SK-MEL-5 (cell line): ENCODE measurements at places on chromosomes 1 and 21. TPM values are rescaled to one million over a fixed set of nuclear protein-coding genes. Genes with fewer than 3 reads are reported as not detected.
A peak's percentile ranks its signal among the peaks of the same experiment; 100 is the strongest.

GRCh38 chr1:228899421-228899956 is 164.2 kb downstream of the RHOU start:
- no peak for DNase-seq

DNA sequence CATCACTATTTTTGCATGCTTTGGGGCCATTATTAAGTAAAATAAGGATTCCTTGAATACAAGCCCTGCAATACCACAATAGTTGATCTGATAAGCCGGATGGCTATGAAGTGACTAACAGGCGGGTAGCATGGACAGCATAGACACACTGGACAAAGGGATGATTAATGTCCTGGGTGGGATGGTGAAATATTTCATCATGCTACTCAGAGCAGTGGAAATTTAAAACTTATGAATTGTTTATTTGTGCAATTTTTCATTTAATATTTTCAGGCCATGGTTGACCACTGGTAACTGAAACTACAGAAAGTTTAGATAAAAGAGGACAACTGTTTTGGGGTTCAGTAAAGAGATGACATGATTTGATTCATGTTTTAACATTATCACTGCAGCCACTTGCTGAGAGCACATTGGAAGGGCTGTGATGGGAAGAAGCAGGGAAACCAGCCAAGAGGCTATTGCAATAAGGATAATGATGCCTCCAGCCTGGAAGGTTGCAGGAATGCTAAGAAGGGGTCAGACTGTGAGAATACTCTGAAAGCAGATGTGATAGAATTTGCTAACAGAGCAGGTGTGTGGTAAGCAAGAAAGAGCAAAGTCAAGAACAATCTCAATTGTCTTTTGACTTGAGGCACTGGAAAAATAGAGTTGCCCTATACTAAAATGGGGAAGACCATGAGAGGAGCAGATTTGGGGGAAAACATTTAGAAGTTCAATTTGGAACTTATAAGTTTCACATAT is 62.5 kb upstream of the TNFSF4 start:
- peak; percentile 48 for DNase-seq

DNA sequence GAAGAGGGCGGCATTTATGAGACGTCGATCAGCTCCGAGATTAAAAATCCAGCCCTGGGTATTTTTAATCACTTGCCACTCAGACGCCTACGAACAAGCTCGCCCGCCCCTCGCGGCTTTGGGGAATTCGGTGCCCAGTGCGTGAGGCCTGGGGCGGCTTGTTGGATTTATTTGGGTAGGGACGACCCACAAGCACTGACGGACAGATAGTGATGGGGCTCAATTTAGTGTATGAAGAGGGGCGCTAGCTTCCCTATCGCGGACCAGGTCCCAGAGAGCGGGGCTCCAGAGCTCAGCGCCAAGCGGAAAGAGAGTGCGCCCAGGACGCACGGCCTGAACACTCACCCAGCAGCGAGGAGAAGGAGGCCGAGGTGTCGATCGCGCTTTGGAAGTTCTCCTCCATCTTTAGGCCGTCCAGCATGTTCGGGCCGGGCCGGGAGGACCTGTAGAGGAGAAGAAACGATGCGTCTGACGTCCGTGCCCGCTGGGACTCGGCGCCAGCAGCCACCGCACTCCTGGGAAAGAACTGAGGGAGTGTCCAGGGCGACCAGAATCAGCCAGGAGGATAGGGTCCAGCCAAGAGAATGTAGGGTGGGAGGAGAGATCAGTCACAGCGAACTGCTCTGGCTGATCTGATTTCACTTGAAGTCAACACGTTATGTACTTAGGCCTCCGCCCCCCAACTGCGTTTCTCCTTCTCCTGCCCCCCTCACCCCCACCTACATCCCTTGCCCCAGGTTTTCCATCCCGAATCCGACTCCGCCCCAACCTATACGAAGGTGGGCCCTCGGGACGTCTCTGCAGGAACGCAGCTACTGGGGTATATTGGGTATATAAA is 1.2 kb downstream of the LMX1A start:
- DNase-seq, result no peak

The S100A2 gene
- total RNA-seq, result 0.24 and 2.2 TPM in 2 replicates

- DNase-seq, result peak; percentile 94
Measured at GRCh38 chr1:209769171-209769904, 13.5 kb downstream of the TRAF3IP3 start.

The NUP210L gene
- total RNA-seq, result not detected in 2 replicates

The SPRR2A gene
- total RNA-seq, result not detected in 2 replicates

DNA sequence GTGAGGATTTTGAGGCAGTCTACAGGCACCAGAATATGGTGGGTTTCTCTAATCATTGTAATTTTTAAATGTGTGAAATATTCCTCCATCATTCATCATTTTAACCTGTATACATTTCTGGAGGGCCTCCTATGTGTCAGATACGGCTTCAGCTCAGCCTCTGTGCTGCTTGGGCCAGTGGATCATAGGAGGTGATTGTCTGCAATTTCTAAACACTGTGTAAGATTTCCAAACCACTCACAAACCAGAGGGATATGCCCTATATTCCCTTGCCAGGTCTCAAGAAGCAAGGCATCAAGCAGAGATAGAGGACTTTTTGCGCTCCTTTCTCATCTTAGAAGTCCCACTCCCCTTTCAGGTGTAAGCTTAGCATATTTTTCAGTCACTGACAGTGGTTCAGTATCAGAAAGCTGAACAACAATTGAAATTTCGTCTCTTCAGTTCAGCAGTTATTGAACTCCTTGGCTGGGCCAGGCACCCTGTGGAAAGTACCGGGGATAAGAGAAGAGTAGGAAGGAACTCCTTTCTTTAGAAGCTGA is 190.9 kb downstream of the NFIA start:
- DNase-seq, result no peak

- no peak for DNase-seq
Measured at GRCh38 chr1:32767641-32768040, 49.5 kb downstream of the YARS1 start.

The C8A gene
- total RNA-seq, result not detected in 2 replicates

GRCh38 chr1:173433751-173434326 is 43.3 kb upstream of the PRDX6 start:
- no peak for DNase-seq

- peak; percentile 75 for DNase-seq
Measured at GRCh38 chr1:201448990-201449389, 20.0 kb downstream of the PHLDA3 start.

DNA sequence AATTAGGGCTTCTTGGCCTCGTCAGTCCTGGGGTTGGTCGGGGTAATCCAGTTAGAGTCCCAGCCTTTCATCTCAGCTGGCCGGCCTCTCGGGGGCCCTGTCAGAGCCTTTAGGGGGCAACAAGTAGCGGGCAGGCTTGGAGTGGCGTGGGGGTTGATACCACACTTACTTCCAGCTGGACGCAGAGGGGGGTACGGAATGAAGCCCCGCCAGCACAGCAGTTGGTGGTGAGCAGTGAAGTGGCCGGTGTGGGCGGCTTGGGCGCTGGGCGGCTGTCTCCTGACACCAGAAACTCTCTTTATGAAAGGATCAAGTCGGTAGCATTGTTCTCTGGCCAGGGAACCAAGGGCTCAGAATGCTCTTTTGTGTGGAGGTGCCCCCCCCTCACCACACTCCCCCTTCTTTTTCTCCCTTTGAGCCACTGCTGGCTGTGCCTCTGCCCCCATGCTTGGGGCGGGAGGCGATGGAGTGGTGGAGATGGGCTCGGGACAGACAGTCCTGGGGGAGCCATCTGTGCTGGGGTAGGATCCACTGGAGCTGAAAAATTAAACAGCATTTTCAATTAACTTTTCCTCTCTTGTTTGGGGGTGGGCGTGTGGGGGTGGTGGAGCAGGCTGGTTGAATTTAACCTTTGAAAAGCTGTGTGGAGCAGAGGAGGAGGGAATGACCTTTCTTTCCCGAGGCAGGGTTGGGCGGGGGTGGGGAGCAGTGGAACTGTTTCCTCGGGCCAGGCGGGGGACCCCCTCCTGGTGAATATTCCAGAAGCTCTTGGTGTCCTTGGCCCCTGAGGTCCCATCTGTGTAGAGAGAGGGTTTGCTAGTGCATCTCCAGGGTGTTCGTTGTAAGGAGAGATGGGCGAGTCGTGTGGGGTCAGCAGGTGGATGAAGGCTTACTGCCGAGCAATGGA is 102.7 kb downstream of the RNF220 start:
- DNase-seq, result no peak

DNA sequence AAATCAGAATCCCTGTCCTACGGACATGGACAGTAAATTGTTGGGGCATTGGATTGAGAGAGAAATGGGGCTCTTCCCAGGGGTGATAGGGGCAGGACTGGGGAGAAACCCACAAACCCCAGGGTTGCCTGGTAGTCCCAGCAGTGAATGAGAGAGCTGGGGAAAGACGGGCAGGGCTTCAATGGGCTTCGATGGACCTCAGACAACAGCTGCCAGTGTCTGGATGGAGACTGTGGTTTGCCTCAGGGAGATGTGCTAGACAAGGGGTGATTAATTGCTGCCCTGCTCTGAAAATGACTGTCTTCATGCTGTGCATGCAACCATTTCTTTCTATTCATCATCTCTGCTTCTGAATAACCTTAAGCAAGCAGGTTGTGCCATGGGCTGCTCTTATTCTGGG is 7.4 kb downstream of the GPR25 start:
- DNase-seq, result peak; percentile 93

The FABP3 gene
- not detected in 2 replicates for total RNA-seq

The KRTAP21-2 gene
- not detected in 2 replicates for total RNA-seq

GRCh38 chr1:55725378-55725777 is 510.2 kb upstream of the USP24 start:
- DNase-seq, result no peak

GRCh38 chr1:221394011-221394544 is 347.8 kb downstream of the DUSP10 start:
- peak; percentile 52 for DNase-seq

DNA sequence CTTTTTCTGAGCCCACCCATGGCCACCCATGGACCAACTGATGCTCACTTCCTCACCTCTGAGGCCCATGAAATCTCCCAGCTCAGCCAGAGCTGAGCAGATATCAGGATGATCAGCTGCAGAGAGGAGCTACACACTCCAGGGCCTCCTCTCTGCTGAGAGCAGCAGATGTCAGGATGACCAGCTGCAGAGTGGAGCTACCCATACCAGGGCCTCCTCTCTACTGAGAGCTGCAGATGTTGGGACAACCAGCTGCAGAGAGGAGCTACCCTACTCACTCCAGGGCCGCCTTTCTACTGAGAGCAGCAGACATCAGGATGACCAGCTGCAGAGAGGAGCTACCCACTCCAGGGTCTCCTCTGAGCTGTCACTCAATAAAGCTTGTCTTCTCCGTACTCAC is 71.4 kb upstream of the LPGAT1 start:
- DNase-seq, result no peak
